ENCODE measurements at places on chromosomes 11 and 22.

DNA sequence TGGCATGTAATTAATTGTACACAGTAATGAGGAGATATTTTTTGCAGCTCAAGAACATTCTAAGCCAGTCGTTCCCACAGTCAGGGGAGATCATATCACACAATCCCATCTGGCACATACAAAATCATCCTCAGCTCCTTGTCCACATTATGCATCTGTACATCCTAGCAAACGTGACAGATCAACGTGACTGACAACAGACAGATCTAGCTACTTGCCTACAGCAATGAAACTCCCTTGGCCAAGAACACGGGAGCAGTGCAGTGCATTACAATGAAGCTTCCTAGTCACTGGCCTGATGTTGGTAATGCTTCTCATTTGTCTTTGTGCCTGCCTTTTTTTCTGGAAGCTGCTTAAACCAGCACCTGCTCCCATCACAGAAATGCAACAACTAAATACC, 24.5 kb upstream of the GUCY1A2 start:
- DNase-seq, result no peak

DNA sequence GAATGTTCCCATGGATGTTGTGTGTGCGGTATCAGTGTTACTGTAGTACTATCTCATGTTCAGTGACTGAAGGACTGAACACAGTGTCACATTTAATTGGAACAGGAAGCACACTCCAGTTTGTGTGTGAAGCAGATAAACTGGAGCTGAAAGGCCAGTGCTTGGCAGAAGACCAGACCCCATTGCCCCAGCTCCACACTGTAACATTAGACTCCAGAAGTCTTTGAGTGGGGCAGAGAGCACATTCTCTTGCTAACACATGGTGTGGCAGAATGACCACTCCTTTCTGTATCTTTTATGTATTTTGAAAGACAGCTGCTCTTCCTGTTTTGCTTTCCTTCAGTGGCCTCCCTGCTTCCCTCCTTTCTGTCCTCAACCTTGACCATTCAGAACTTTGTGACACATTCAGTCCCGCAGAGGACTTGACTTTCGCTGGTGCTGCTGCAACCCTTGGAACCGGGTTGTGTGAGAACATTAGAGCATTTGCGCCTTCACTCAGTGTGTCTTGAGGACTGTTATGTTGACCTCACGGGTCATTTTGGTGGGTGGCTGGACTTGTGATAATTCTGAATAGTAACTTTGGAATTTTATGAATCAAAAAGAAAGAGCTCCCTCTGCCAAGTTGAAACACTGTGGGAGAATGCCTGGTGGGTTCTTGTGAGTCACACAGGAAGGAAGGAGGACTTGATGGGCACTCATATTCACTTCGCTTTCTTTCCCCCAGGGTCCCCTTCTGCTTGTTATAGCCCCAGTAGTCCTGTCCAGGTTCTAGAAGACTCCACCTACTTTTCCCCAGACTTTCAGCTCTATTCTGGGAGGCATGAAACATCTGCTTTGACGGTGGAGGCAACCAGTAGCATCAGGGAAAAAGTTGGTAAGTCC, 26.4 kb downstream of the AMOTL1 start:
- no peak for DNase-seq

- no peak for DNase-seq
Measured at GRCh38 chr11:119402470-119402869, 20.5 kb downstream of the THY1 start.

DNA sequence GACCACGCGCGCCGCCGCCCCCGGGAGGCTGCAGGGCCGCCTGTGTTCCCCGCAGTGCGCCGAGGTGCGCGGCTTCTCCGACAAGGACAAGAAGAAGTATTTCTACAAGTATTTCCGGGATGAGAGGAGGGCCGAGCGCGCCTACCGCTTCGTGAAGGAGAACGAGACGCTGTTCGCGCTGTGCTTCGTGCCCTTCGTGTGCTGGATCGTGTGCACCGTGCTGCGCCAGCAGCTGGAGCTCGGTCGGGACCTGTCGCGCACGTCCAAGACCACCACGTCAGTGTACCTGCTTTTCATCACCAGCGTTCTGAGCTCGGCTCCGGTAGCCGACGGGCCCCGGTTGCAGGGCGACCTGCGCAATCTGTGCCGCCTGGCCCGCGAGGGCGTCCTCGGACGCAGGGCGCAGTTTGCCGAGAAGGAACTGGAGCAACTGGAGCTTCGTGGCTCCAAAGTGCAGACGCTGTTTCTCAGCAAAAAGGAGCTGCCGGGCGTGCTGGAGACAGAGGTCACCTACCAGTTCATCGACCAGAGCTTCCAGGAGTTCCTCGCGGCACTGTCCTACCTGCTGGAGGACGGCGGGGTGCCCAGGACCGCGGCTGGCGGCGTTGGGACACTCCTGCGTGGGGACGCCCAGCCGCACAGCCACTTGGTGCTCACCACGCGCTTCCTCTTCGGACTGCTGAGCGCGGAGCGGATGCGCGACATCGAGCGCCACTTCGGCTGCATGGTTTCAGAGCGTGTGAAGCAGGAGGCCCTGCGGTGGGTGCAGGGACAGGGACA, 2.7 kb downstream of the NLRP6 start:
- DNase-seq, result no peak

DNA sequence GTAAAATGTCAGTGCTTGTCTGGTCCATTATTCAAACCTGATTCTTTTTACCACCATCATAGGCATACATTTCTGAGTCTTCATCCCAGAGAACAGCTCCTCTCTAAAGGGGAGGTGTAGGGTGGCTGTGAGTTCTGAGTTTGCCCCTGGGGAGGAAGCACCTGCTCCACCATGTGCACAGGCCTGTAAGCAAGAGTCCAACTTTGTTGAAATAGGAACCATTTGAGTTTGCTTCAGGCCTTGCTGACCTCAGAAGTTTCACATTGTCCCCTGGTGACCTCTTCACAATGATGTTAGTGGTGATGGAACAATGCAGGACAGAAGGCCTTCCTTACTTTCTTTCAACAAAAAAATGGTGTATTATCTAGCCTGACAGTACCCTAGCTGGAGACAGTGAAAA, 54.6 kb upstream of the TOP3B start:
- DNase-seq, result no peak

- DNase-seq, result no peak
Measured at GRCh38 chr22:48536541-48537342, 1290.9 kb downstream of the BRD1 start.
